Naive thymus-derived CD4-positive, alpha-beta T cell (primary cell): ENCODE measurements at places on chromosomes 1 and 21. TPM values are rescaled to one million over a fixed set of nuclear protein-coding genes. Genes with fewer than 3 reads are reported as not detected.

DNA sequence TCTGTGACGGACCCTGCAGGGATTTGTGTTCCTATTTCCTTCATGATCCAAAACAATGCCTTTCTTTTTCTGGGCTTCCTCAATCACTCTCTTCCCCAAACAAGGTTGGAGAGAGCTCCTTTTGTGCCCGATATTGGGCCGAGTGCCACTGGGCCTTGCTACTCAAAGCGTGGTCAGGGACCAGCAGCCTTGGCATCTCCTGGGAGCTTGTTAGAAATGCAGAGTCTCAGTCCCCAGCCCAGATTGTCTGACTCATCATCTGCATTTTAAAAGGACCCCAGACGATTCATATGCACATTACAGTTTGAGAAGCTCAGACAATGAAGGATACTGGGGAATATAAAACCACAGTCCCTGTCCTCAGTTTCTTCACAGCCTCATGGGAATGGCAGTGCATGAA is 19.9 kb downstream of the ADORA1 start:
- H3K4me1 ChIP-seq, result no peaks in the 10 kb centered on the region
- DNase-seq, result no peak
- no peak overlapping the region for H3K4me3 ChIP-seq
- no peaks in the 10 kb centered on the region for H3K36me3 ChIP-seq

DNA sequence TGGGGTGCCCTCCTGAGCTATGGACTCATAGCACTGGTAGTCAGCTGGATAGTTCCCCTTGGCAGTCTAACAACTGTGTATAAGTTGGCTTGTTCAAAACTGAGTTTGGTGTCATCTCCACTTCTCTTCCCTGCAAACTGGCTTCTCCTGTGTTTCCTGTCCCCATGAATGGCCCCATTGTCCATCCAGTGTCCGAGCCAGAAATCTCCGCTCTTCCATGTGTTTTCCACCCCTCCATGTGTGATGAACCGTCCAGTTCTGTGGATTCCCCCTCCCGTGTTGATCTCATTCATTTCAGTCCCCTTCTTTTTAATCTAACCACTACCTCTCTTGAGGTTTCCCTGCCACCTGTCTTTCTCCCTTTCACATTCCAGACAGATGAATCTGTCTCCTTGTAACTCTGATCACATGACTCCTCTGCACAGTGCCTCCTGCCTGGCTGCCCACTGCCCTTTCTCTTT is 195.7 kb downstream of the ROR1 start:
- DNase-seq, result no peak
- H3K4me1 ChIP-seq, result no peaks in the 10 kb centered on the region
- H3K4me3 ChIP-seq, result no peak overlapping the region

DNA sequence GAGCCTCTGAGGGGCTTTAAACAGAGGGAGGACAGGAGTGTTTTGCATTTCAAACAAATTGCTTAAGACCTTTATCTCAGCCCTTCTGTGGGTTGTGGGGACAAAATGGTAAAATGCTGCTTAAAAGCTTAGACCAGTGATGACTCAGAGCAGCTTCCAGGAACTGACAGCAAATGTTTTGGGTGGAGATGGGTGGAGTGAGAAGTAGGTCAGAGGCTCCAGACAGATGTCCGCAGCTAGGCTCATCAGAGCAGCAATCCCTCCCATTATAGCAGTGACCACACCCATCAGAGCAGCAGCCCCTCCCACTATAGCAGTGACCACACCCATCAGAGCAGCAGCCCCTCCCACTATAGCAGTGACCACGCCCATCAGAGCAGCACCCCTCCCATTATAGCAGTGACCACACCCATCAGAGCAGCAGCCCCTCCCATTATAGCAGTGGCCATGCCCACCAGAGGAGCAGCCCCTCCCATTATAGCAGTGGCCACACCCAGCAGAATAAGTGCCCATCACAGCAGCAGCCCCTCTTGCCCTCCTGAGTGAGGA is 532.2 kb downstream of the MATN1 start:
- no peak overlapping the region for H3K4me3 ChIP-seq
- no peak overlapping the region for H3K27ac ChIP-seq
- DNase-seq, result peak; percentile 24
- no peaks in the 10 kb centered on the region for H3K27me3 ChIP-seq

DNA sequence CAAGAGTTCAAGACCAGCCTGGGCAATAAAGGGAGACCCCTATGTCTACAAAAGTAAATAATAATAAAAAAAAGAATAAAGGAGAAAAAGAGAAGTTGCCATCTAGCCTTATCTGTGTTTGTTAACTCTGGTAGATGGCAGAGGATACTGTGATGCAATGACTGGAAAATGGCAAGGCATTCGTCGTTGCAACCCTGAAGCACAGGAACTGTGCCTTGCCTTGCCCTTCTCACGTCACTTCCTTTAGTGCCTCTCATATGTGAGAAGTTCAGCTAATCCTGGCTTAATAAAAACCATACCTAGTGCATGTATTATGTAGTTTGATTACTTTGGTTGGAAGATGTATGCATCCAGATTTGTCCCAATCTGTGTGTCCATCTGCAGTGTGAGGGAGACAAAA is 25.8 kb upstream of the PIGC start:
- no peak overlapping the region for H3K4me3 ChIP-seq
- H3K36me3 ChIP-seq, result no peaks in the 10 kb centered on the region
- no peak overlapping the region for H3K27ac ChIP-seq
- no peak for DNase-seq
- no peaks in the 10 kb centered on the region for H3K4me1 ChIP-seq

DNA sequence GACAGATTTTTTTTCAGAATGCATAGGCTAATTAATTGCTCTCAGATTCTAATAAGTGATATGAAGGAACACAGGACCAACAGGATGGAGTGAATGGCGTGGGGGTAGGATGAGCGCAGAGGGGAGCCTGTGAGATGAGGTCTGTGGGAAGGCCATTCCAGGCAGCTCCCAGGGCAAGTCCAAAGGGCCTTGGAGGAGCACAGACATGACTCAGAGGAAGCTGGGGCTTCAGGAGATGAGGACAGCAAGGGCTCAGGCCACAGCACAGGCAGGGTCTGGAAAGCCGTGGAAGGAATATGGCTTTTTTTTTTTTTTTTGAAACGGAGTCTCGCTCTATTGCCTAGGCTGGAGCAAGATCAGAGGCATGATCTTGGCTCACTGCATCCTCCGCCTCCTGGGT is 35.1 kb downstream of the FMN2 start:
- no peak overlapping the region for H3K27ac ChIP-seq
- DNase-seq, result no peak
- no peaks in the 10 kb centered on the region for H3K4me1 ChIP-seq
- H3K4me3 ChIP-seq, result no peak overlapping the region
- no peaks in the 10 kb centered on the region for H3K36me3 ChIP-seq

DNA sequence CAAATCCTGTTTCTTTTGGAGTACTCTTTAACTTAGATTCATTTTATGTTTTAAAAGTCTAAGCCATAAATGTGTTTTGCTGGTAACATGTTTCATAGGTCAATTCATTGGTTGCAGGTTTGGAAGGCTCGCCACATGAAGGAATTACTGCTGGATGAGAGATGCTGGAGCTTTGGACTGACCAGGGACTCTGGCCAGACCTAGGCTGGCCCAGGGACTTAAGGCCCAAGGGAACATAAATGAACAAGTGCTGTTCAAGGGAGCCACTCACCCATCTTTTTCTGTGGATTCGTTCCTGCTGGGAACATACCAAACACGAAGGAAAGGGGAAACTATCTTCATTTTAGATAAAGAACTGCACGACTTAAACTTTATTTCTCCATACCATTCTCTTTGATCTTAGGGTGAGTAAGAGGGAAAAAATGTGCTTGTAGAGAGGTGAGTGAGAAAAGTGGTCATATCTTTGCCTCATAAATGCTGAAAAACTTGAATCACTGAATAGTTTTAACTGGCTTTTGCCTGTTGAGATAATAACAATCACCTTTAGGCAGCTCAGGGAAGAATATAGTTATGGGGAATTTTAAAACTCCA is 15.3 kb upstream of the SHCBP1L start:
- no peak for DNase-seq
- H3K36me3 ChIP-seq, result no peaks in the 10 kb centered on the region
- no peaks in the 10 kb centered on the region for H3K27me3 ChIP-seq

The FAM177B gene
- not detected for total RNA-seq

The PDZK1 gene
- not detected for total RNA-seq

- H3K27ac ChIP-seq, result no peak overlapping the region
- no peak overlapping the region for H3K4me3 ChIP-seq
- no peak for DNase-seq
- H3K27me3 ChIP-seq, result peaks cover 3% of the 10 kb centered on the region
- H3K36me3 ChIP-seq, result no peaks in the 10 kb centered on the region
Measured at GRCh38 chr1:47181095-47181954, 8.5 kb downstream of the PDZK1IP1 start.

DNA sequence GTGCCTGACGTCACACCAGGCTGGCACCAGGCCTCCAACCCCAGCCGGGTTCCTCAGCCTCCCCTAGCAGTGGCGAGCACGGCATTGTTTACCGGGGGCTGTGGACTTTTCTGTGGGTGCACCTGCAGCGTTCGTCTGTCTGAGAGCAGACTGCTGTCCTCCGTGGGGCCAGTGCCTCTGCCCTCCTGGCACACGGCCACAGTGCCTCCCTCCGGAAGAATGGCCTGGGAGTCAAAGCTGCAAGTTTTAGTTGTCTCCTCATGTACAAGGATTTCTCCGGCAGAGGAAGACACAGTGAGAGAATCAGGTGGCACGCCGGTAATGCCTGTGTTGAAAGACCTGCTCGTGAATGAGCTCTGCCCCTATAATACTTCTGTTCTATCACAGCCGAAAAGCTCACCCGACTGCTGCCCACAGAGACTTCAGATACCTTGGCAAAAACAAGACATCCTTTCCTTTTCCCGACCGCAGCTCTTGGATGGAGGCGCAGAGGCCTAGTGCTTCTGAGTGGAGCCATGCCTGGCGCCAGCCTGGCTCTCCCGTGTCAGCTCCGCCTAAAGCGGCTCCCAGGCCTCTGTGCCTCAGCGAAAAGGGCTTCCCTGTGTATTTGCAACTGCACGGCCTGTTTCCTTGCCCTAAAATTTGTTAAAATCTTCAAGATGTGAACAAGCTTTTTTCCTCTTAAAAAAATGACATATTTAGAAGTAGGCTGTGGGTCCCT is 71.4 kb downstream of the AGPAT3 start:
- no peak for DNase-seq
- no peaks in the 10 kb centered on the region for H3K4me1 ChIP-seq
- H3K4me3 ChIP-seq, result no peak overlapping the region
- H3K36me3 ChIP-seq, result no peaks in the 10 kb centered on the region
- no peaks in the 10 kb centered on the region for H3K27me3 ChIP-seq

DNA sequence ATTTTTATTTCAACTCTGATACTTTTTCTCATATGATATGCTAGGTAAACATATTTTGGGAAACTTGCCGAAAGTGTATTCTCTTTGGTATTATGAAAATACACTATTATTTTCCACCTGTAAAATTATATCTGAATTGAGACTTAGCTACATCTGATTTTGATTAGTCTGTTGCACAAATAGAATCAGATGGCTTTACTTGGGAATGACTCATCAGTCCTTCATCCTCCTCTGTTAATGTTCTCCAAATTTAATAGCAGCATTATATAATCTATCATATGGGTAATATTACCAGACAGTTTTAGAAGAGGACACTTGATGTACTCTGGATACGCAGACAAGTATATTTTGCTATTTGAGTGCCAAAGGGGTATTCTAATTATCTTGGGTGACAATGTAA is 245.3 kb downstream of the CTH start:
- DNase-seq, result no peak
- H3K27ac ChIP-seq, result no peak overlapping the region
- no peaks in the 10 kb centered on the region for H3K4me1 ChIP-seq
